ENCODE measurements at places on chromosomes 5 and 9.

DNA sequence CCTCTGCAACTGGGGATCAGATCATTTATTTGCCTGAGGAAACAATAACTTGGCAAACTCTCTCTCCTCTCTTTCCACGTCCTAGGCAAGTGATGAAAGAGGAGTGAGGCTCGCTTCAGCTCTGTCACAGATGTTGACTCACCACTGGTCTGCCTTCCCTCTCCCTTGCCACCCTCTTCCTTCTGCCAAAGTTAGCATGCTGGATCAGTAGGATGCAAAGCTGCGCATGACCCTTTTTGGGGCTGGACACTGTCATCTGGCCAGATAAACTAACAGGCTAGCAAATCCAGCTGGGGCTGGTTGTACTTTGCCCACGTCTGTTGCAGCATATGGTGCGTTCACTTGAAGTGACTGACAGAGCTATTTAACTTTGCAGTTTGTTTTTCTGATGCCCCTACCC is 36.2 kb upstream of the SMARCA2 start:
- no peak for DNase-seq

- DNase-seq = no peak
Measured at GRCh38 chr9:6226696-6227095, 11.1 kb downstream of the IL33 start.

DNA sequence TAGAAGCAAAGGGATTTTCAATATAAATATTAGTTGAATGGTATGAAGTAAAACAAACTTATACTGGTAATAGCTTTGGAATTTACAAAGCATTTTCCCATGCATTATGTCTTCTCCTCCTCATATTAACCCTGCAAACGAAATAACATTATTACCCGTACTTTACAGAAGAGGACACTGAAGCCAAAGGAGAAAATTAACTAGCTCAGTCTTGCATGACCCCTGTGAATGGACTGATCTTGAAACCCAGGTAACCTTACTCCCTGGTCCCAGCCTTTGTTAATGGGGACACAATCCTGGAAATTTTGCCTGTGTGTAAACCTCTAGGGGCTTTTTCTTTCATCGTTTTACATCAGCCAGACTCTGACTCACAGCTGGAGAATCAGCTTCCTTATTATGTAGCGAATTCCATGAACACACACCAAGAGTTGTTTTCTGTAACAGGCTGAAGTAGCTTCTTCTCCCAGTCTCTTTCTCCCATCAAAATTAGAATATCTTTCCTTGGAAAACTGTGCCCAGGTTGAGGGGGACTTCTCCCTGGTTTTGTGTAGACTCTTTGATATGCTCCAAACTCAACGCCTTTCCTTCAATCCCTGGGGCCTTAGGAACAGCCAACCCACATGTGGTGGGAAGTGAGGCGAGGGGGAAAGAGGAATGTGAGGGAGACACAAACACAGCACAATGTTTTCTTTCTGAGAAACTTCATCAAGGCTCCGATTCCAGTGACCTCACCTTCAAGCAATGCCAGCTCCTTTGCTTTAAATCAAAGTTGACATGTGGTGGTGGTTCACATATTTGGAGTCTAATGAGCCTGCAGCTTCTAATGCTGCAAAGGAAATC is 480.9 kb upstream of the PAPPA start:
- no peak for DNase-seq

DNA sequence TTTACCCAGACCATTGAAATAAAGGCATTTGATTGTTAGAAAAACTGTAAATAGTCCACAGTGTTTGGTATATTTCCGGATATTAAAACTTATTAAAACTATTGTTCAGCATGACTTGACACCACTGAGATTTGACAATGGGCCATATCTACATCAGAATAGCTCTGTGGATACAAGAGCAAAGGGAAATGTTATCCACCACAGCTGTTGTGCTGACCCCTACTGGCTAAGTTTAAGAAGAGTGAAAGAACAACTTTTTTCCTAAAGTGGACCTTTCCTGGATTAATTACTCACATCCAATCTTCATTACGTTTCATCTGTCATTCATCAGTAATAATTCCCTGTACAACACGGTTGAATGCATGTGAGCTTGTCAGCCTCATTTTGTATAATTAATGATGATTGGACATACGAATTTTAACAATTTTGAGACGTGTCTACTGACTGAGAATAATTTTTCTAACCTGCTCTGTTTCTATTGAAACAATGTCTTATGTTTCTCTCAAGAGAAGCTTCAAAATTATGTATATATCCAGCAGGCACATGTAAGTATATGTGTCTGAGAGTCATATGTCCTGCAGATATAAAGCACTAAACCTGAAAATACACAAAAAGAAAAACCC is 1952.6 kb downstream of the MAT2B start:
- DNase-seq = no peak

DNA sequence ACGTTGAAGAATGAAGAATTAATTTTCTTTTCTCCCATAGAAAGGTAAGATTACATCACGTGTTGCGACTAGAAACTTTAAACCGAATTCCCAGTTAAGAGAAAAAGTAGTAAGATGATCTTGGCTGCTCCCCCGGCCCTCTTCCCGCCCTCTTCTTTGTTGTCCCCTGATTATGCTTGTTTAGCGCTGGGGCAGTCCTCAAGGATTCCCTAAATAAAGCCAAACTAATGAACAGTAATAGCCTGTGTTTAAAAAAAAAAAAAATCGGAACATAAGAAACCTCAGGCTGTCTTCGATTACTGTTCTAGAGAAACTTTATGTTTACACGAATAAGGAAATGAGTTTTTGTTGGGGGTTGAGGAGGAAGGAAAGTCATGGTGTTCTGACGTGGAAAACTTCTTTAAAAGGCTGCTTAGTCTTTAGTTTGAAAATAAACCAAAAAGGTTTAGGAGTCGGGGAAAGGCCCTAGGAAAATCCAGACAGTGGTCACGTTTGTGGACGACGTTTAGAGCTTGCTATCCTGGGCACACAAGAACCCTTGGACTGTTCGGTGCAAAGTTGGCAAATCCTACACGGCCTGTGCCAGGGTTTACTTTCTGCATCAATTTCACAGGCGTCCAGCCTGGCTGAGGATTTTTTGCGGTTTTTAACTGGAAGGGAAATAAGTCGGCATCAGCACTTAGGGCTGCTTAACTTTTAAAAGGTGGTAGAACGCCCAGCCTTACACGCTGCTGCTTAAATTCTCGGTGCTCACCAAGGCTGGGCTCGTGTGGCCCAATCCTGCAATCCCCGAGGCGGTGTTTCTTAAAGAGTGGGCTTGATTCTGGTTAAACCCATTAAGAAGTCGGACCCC is 1.1 kb upstream of the MAT2B start:
- no peak for DNase-seq

GRCh38 chr5:138874771-138875551 is at the start of gene LRRTM2:
Gene LRRTM2, minus strand, starts transcription at chr5:138875335. Its CDS starts 424 bp downstream, at chr5:138874911.
- no peak for DNase-seq

- no peak for DNase-seq
Measured at GRCh38 chr9:115328677-115329076, 210.7 kb upstream of the TNC start.

- DNase-seq = no peak
Measured at GRCh38 chr5:67065237-67065636, 131.4 kb downstream of the CD180 start.

DNA sequence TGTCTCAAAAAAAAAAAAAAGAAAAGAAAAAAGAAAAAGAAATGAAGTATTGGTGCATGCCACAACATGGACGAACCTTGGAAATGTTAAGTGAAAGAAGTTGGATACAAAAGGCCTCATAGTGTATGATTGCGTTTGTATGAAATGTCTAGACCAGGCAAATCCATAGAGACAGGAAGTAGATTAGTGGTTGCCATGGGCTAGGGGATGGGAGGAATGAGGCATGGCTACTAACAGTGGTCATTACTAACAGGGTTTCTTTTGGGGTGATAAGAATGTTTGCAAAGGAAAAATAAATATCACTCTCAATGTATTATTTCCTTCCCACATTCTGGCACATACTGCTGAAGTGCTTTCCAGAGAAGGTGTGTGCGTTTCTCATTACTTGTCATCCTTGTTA is 44.1 kb downstream of the UGCG start:
- DNase-seq = no peak

DNA sequence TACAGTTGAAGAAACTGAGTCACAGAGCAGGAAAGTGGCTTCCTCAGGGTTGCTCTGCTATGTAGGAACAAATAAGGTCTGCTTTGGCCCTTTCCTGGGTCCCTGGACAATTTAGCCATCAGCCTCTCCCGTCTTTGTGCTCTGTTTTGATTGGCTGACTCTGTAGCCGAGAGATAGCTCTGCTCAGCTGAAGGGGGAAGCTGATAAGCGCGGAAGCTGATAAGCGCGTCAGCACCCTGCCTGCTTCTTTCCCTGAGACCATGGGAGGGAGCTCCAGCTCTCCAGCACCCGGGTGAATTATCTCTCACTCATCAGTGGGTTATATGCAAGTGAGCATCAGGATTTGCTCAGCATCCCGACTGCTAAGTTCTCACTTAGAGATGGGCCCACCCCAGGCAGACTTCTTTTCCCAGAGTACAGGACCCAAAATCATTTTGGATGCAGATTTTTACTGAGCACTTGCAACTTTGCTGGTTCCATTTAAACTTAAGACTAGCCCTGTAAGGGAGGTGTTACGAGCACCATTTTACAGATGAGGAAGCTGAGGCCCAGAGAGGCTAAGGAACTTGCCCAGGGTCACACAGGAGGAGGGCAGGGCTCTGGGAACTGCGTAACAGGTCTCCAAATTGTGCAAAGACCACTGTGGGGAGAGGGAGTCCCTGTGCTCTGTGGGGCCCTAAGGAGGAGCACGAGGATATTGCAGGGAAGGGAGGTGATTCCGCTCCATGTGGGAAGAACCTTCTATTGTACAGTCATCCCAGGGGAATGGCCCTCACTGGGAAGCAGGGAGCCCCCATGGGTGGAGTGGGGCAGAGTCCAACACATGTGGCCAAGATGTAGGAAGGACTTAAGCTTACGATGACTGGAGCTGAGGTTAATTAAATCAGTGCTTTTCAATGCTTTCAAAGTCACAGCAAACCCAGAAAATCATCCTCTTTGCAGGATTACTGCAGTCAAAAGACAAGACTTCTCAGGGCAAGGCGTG is 83.7 kb upstream of the ORM1 start:
- DNase-seq = no peak

GRCh38 chr9:88502552-88503034 is 32.4 kb upstream of the NXNL2 start:
- no peak for DNase-seq
